GM23248 (cell line): ENCODE measurements at places on chromosomes 11 and 22.
A peak's percentile ranks its signal among the peaks of the same experiment; 100 is the strongest.

- DNase-seq: peak; percentile 17
These were observed 226.4 kb upstream of the KIRREL3 start for GRCh38 chr11:127226949-127227348.

DNA sequence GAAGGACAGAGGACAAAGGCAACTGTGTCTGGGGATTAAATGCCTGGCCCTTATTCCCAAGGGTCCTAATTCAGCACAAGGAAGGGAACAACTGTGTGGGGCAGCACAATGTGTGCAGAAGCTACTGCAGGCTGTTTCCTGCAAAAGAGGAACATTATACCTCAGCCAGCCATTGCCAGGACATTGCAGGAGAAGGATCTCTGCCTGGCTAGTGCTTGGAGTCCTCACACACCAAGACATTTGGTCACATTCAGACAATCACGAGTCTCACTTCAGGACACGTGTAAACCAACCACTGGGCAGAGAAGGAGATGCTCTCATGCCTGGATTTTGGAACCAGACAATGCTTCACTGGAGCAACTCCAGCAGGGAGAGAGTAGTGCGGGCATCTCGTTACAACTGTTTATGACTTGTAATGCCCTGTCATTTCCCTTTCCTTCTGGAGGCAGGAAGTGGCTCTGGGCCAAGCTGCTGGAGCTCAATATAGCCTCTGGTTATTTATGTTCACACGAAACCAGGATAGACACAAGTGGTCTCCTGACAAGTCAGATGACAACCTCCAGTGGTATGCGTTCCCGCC, 23.9 kb upstream of the ZC3H12C start:
- DNase-seq: peak; percentile 91

- no peak for DNase-seq
These were observed 319.8 kb downstream of the INSC start for GRCh38 chr11:15434529-15434928.

DNA sequence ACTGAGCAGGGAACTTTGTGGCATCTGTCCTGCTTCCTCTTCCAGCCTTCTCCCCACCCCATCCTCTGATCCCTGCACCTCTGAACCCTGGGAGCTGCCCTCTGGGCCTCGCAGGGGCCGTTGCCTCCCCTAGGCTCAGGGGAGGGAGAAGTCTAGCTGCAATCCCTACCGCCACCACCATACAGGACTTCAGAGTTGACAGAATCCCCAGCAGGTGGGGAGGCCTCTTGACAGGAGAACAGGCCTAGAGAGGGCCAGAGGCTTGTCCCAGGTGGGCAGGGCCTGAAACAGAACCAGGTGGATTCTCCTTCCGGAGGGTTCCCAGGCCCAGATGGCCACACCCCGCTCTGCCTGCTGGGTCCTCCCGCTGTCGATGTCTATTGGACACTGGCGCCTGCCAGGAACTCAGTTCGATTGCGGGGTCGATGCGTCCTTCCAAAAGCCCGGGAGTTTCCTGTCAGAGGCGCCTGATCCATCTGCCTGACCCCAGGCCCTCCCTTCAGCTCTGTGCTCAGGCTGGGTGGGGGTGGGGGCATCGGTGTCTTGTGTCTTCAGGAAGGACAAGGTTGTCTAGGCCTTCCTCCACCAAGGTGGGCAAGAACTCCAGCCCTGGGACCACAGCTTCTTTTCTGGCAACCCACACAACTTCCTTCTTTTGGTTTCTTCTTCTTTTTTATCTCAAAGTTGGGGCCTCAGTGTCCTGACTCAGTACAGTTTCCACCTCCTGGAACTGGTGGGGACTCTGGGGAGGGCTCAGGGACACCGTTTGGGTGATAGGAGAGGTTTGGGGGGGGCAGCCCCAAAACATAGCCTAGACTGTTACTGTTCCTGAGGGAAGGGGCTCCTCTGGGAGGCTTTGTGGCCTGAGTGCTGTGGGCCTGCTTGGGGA, 6.4 kb downstream of the STARD10 start:
- DNase-seq: no peak

DNA sequence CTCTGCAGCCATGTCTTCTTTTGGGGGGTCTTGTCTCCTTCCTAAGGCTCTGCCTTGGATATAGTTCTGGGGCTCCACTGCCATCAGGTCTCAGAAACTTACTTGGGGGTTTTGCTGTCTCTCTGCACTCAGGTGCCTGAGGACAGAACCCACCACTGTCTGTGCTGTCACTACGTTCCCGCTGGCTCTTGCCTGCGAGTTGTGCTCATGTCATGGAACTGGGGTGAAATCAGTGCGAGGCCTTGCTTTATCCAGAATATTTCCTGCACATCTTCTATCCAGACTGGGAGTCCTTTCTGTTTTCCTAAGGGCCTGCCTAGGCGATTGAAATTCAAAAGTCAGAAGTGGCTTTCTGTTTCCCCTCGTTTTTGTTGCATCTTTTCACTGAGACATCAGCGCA, 6.6 kb upstream of the USP2 start:
- DNase-seq: no peak

- no peak for DNase-seq
These were observed 18.6 kb downstream of the KCNC1 start for GRCh38 chr11:17753153-17753552.

- DNase-seq: peak; percentile 90
These were observed 974 bp downstream of the DGCR8 start for GRCh38 chr22:20080776-20081654.

DNA sequence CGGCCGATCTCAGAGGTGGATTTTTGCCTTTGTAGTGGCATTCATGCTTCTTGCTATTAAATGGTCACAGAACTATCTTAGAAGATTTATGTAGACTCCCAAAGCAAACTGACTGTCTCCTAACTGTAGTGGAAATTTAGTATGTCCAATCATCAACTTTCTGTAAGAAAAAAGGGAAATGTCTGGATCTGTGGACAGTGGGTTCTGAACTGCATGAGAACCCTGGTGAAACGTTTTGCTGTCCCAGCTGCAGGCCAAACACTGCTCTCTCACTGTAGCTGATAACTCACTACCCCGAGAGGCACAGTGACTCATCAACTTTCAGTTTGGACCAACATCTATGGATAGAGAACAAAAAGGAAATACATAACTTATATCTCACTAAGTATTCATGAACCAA, 387.1 kb downstream of the SOX6 start:
- DNase-seq: peak; percentile 86

DNA sequence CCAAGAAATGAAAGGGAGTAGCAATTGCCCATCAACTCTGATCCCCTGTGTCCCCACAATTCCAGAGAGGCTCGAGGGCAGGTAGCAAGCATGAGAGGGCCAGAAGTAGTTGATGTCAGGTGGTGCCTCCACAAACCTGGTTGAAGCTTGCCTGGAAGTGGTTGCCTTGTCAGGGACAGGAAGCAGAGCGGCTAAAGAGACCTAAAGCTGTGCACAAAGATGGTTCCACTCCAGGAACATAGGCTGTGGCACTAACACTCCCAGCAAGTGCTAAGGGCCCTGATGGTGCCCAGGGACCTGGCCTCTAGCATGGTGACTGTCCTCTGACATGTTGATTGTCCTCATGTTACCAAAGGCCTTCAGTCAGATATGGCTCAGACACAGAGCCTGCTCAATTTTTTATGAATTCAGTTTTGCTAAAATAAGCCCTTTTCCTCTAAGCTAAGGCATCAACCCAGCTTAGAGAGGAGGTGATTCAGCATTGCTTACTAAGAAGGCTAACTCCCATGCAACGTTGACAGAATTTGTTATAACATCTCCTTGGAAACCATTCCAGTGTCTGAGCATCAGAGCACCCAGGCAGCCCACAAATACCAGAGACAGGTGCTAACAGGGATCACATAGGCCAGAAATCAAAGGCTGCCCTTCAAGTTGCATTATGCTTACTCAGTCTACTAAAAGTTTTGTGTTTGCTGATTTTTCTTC, 196.3 kb upstream of the ARHGAP20 start:
- peak; percentile 97 for DNase-seq

- DNase-seq: peak; percentile 61
These were observed 66.9 kb downstream of the GAB2 start for GRCh38 chr11:78350646-78351165.

DNA sequence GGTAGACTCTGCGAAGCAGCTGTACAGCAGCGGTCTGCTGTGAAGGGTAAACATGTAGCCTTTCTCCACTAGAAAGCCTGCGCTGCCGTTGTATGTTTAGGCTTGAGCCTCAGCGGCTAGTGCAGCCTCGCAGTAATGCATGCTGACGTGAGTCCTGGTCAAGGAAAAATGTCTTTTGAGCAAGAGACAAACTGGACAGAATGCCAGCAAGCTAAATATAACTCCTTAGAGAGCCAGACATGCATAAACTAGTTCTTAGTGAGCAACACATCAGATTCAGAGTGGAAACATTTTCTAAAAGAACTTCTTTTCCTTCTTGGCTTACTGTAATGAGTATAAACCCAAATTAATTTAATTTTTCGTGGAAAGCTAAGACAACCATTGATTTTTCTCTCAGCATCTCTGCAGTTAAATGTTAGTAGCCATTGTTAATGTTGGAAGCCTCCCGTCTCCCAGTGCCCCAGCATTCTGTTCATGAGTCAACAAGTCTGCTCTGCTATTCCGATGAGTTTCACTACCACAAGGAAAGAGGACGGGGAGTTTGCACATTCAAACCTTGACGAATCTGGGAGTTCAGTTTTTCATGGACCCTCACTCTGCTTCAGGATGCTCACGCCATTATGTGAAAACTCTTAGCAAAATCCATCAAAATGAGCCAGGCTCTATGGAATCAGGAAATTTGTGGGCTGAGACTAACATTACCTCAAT, 51.4 kb downstream of the JAM3 start:
- DNase-seq: peak; percentile 97

- DNase-seq: no peak
These were observed 6.7 kb downstream of the SLC5A12 start for GRCh38 chr11:26715133-26715532.

- DNase-seq: no peak
These were observed 10.9 kb downstream of the SLC25A17 start for GRCh38 chr22:40808018-40808841.

- no peak for DNase-seq
These were observed 309 bp downstream of the OR8B12 start for GRCh38 chr11:124543145-124543544.

DNA sequence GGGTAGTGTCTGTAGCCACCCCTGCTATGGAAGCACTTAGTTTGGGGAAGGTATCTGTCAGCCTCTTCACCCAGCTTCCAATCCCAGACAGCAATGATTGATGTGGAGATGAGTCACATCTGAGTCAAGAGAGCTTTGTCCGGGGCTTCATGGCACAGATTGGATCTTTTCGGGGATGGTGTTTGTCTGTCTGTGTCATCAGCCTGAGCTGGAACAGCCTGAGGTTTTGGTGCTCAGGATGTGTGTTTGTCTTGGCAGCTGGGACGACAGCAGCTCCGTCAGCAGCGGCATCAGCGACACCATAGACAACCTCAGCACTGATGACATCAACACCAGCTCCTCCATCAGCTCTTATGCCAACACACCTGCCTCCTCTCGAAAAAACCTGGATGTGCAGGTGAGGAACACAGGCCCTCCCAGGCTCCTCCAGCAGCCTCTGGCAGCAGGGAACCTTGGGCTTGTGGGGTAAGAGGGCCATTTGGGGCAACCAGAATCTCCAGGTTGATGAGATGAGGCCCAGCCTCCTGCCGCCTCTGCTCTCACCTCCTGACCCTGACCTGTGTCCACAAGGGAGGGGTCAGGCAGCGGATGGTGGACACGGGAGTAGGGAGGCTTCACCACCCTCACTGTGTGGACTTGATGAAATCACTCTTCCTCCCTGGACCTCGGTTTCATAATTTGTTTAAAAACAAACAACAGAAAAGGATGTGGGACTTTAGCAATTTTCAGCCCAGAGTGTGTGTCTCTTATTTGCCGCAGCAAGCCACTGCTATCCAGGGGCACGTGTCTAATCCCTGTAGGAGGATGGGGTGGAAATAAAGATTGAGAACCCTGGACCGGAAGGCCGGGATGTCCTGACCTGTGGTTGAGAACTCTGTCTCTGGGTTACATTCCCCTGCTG, 124.3 kb downstream of the DBX1 start:
- peak; percentile 92 for DNase-seq

DNA sequence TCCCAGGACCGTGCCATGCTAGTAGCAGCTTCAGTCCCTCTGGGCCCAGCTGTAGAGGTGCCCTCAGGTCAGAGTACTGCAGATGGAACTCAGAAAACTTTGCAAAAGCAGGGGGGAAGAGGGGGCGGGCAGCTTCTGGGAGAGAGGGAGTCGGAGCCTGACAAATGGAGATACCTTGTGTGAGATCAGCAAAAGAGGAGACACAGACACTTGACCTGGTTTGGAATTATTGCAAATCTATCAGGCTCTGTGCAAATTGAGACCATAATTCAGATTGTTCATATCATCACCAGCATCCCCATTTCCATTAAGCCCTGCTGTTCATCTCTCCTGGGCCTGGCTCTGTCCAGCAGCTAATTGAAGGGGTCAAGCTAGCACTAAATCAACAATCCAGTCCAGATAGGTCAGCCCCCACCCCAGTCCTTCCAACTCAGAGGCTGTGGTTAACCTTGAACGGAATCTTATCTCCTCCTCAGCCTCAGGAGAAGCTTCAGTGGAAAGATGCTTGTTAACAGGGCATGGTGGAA, 292.6 kb upstream of the PLET1 start:
- no peak for DNase-seq

- DNase-seq: no peak
These were observed 103.7 kb downstream of the CTTN start for GRCh38 chr11:70501933-70502540.

DNA sequence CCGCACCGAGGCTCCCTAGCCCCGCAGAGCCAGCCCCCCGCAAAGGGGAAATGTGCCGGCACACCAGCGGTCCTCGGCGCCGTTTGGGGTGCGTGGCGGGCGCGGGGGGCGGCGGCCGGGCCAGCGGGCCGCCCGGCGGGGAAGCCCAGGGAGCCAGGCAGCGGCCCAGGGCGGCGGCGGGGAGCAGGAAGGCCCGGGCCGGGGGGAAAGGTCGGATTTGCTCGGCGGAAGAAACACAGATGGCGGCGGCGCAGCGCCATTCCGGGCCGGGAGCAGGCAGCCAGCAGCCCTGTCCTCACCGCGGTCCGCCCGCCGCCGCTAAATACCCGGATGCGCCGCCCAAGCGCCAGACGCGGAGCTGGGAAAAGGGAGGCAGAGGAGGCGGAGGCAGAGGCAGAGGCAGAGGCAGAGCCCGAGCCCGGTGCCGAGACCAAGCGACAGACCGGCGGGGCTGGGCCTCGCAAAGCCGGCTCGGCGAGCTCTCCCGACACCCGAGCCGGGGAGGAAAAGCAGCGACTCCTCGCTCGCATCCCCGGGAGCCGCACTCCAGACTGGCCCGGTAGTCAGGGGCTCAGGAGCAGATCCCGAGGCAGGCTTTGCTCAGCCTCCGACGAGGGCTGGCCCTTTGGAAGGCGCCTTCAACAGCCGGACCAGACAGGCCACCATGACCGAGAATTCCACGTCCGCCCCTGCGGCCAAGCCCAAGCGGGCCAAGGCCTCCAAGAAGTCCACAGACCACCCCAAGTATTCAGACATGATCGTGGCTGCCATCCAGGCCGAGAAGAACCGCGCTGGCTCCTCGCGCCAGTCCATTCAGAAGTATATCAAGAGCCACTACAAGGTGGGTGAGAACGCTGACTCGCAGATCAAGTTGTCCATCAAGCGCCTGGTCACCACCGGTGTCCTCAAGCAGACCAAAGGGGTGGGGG, 2.6 kb upstream of the GCAT start:
- peak; percentile 88 for DNase-seq

- no peak for DNase-seq
These were observed 51.5 kb downstream of the PIK3C2A start for GRCh38 chr11:17156283-17156682.

- no peak for DNase-seq
These were observed 33.4 kb downstream of the REXO2 start for GRCh38 chr11:114472661-114473060.
